ENCODE measurements at places on chromosomes 2 and 18.

GRCh38 chr18:13003466-13003896 is 12.3 kb downstream of the CEP192 start:
- peak; percentile 100 for ATAC-seq

GRCh38 chr2:73000808-73001570 is 70.5 kb downstream of the SFXN5 start:
- no peak for ATAC-seq

DNA sequence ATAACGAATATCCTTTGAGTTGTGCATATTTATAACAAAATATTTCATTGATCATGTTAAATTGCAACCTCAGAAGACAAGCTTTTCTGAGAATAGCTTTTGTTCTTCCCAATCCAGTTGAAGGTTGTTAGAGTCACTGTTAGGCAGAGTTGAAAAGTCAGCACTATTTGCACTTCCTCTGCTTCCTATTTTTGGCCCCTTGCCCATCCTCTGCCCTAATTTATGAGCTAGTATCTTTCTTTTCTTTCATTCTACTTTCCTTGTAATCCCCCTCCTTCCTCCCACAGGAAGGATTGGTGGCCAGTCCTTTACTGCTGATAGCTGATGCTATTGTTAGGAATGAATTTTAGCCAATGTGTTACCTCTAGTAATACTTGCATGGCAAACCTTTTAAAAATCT is 4.9 kb downstream of the RALB start:
- ATAC-seq = no peak

DNA sequence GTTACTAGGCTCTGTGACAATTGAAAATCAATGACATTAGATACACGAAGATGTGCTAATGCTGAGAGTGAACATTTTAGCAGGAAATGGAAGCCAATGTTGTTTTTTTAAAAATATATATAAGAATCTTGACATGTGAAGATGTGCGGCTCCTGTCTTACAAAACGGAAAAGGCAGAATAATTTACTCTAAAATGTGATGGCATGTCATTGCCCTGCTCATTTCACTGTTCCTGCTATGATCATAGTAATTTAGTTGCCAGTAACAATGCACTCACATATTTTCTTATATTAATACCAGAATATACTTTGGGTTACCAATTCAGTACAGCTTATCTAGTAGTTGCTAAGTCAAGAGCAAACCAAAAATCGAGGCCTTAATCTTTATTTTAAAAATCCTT is 10.3 kb downstream of the EPHA4 start:
- no peak for ATAC-seq

DNA sequence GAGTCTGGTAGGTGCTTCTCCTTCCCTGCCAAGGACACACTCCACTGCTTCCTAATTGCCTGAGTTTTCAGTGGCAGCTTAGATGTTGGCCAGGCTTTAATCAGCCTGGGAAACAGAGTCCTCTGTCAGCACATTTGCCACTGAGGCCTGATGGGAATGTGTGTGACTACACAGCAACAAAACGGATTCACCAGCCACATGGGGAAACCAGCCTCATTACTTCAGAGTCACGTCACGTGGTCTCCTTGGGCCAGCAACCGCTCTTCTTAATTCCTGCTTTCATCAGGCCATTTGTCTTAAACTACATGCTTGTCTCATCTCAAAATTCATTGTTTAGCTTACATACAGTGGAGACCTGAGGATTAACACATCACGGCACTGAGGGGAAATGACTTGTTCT is 93.9 kb upstream of the LTBP1 start:
- no peak for ATAC-seq

- ATAC-seq = peak; percentile 98
Measured at GRCh38 chr18:63161761-63162195, 157.8 kb downstream of the BCL2 start.

GRCh38 chr2:112251271-112251670 is 3.6 kb downstream of the ZC3H8 start:
- ATAC-seq = no peak

DNA sequence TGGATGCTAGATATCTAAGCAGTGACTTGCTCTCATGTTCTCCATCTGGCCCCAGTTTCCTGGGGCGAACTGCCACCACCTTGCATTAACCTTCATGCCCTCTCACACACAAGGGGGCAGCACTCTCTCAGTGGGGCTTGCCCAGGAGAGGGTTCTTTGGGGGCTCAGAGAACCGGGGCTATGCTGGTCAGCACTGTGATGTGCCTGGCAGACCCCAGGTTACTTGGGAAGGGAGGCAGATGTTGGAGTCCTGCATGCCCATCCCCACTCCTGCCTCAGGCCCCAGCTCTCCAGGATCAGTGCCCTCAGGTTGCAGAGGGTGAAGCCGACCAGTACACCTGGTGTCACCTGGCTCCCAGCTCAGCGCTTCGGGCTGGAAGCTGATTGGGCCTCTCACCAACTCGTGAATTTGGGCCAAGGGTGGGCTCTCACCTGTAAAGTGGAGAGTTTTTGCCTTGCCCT is 396.2 kb upstream of the HS6ST1 start:
- ATAC-seq = no peak

- ATAC-seq = peak; percentile 82
Measured at GRCh38 chr2:31108561-31109286, 29.5 kb downstream of the GALNT14 start.

GRCh38 chr2:217527590-217528202 is 475.1 kb downstream of the TNS1 start:
- no peak for ATAC-seq

GRCh38 chr2:161910200-161910599 is 163.8 kb downstream of the DPP4 start:
- no peak for ATAC-seq

- no peak for ATAC-seq
Measured at GRCh38 chr2:30784682-30785081, 22.6 kb downstream of the CAPN13 start.

DNA sequence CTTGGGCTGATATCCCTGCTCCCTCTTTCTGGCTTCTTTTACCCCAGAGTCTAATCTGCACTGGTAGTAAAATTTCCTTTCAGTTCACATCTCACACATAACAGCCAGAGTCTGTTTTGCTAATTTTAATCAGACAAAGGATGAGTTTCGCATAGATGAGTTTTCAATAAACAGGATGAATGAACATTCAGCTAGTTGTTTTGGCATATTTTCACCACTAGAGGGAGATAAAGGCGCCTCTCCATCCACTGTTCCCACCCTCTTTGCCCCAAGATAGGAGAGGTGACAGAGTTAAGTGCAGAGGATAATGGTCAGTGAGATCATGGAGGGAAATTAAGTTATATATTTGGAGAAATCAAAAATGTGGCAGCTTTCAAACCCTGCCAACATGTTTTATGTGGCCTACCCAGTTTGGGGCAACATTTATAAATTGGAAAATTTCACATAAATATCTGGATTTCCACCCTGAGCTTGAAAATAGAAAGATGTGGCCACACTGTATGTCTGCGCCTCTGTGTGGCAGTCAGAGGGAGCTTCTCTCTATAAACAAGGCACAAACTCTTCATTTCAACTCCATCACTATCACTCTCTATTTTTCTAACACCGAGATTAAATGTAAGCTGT is 48.5 kb upstream of the DTNA start:
- ATAC-seq = peak; percentile 43

DNA sequence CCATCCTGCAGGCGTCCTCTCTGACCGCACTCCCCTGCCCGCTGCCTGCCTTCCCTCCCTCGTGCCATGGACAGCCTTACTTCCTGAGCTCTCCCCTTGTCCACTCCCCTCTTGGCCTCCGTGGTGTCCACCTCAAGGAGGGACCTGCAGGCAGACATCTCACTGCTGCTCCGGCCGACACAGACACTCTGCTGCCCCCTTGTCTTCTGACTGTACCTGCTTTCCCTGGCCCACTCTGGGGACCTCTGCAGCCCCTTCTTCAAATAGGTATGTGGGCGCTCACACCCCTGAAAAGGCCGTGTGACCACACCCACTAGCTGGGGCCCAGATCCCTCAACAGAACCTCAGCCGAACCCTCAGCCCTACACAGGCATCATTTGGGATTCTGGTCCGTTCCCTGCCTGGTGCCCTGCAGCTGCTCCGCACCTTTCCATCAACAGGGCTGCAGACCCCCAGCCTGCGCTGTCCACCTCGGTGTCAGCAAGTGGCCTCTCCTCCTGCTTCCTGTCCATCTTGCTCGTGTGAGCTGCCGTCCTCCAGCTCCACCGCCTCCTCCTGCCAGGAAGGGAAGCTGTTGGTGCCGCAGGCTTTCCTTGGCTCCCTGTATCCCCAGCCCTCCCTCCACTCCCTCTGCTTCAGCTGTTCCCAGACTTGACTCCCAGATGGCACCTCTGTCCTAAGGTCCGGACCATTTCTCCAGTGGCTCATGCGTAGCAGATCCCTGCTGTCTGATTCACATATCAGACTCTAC is 94.1 kb downstream of the KLHL29 start:
- no peak for ATAC-seq

DNA sequence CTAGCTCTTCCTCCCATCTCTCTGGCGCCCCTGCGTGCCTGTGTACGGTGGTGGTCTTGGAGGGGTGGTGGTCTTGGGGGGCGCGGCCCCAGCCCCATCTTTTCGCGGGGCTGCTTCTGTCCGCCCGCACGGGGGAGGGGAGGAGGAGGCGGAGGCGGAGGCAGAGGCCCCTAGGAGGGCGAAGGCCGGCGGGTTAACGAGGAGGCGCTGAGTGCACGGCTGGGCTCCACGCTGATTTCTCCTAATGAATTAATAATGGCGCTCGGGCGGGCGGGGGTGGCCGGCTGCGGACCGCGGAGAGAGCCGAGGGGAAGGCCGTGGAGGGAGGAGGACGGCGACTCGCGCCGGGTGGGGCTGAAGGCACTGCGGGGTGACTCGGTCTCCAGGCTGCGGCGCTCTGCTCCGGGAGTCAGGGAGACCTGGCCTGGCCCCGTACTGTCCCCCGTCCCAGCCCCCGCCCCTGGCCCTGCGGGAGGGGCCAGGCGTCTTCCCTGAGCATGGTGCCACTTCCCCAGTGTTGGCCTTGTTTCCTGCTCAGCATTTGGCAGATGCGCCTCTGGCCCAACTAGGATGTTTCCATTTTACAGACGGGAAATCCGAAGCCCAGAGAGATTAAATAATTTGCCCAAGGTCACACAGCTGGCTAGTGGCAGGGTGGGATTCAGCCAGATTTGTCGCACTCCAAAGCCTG is 6.0 kb downstream of the GAREM2 start:
- peak; percentile 86 for ATAC-seq

DNA sequence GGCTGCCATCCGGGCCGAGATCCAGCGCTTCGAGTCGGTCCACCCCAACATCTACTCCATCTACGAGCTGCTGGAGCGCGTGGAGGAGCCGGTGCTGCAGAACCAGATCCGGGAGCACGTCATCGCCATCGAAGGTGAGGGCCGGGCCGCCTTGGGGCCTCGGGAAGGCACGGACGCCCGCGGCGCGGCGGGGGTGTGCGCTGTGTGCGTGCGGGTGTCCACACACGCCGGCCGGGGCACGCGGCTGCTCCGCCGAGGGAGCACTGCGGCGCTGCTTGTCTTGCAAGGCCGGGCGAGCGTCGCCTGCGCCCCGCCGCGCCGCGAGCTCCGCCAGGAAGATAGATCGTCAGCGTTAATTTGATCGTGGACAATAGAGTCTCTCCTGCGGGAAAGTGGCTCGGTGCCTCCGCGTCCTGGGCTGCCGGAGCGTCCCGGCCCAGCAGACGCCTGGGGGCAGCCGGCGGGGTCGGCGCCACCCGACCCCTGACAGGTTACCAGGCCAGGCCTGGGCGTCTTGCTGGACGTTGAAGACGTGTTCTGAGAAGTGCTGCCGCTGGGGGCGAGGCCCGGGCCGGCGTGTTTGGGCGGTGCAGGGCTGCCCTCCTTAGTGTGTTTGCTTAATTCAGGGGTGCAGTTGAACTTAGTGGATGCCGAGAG is 1.0 kb downstream of the AGAP1 start:
- peak; percentile 14 for ATAC-seq

GRCh38 chr2:216727346-216728122 is 32.2 kb upstream of the IGFBP5 start:
- ATAC-seq = no peak

- ATAC-seq = peak; percentile 2
Measured at GRCh38 chr2:174683392-174683759, 80.9 kb downstream of the CHRNA1 start.

- ATAC-seq = no peak
Measured at GRCh38 chr2:150977296-150977695, 284.4 kb downstream of the RBM43 start.

- no peak for ATAC-seq
Measured at GRCh38 chr2:66272751-66273150, 162.2 kb upstream of the MEIS1 start.

- no peak for ATAC-seq
Measured at GRCh38 chr2:128076461-128077106, 14.4 kb upstream of the UGGT1 start.

DNA sequence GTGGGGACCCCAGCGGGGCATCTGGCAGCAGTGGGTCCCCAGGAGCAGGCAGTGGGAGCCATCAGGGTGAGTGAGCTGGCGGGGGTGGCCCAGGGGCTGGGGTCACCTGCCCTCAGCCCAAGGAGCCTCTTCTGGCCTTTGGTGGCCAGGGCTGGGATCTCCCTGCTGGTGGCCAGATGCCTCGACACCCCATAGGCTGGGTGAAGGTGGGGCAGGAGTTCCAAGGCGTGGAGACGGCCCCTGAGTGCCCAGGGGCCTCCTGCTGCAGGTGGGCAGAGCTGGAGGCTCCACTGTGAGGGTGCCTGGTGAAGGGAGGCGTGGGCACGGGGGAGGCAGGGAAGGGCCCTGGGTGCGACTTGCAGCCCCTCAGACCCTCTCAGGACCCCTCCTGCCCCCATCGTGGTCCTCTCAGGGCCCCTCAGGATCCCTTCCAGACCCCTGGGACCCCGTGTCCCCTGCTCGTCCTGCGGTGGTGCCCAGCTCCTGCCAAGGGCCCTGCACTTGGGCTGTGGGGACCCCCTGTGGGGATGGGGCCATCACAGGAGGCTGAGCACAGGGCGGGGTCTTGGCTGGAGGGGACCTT is 5.0 kb upstream of the GPR35 start:
- ATAC-seq = no peak

DNA sequence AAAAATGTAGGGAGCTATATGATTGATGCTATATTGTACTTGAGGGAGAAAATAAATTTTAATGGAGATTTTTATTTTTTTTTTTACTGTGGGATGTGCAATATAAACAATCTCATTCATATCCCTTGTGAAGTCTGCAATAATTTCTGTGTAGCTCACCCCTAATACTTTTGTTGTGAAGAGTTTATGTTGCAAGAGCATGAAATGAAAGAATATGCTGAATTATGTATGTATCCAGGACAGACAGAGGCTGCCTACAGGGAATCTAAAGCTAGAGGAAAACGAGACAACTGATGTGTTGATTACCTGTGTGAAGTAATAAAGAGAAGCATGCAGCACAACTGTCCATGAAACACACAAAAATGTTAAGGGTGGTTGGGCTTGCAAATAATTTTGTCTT is 643.3 kb downstream of the DCDC2C start:
- peak; percentile 88 for ATAC-seq

Measured in motor neuron (in vitro differentiated cells).